ENCODE measurements at places on chromosomes 16 and 17.
A peak's percentile ranks its signal among the peaks of the same experiment; 100 is the strongest.

DNA sequence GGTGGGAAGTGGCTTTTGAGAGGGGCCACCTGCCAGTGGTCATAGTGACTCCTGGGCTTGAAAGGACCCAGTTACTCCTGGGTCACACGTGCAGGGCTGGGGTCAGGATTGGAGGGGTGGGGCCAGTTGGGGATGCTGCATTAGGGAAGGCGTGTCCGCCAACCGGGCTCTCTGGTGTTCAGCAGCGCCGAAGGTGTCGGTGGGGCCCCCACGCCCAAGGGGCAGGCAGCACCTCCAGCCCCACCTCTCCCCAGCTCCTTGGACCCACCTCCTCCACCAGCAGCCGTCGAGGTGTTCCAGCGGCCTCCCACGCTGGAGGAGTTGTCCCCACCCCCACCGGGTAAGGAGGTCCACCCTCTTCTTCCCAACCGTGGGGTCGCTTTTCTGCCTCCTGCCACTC lies 9.5 kb downstream of the ABI3 start:
- DNase-seq: no peak

DNA sequence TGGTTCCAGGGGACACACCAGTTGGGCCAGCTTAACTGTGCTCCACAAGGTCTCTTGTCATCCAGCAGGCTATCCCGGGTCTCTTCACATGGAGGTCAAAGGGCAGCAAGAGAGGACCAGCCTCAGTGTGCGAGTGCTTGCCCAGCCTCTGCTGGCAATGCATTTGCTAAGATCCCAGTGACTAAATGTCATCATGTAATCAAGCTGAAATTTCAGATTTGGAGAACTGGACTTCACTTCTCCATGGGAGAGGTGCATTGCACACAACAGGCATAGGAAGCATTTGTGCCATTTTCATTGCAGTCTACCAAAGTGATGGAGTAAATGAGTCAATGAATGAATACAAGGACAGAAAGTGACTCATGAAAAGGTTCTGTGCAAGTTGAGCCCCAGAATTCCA lies 51.2 kb upstream of the KDM8 start:
- DNase-seq: no peak

GRCh38 chr17:44390250-44390870 lies 911 bp upstream of the ITGA2B start:
- no peak for DNase-seq

DNA sequence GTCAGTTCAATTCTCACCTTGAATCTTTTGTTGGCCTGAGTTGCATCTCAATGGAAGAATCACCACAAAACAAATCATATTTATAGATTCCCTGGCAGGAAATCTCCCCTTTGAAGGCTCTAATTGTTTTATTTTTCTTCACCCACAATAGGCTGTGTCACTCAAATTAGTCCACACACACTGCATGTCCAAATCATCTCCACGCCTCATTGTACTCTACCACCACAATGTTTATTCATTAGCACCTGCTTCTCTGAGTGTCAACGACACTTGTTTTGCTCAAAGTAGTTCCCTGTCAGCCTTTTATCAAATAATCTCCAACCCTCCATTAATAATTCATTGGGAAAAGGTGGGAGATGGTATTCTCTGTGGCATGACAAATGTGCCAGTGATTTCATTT lies 164.3 kb downstream of the ABCC12 start:
- DNase-seq: no peak

DNA sequence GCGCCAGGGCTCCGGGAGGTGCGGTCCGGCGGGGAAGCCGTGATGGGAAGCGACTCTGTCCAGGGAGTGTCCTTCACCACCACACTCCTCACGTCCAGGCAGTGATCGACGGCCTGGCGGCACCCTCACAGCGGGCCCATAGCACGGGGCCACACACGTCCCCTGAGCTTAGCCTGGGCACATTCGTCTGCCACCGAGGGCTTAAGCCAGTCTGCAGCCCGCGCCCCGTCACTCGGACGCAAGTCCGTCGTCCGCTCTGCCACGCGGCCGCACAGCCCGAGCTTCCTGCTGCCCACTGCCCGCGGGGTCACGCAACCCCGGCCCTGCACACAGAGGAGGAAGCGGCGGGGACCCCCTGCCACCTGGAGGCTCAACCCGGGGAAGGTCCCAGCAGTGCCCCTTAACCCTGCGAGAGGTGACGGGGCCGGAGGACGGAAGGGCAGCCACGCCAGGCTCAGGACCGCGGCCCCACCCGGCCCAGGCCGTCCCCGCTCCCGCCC lies 3.0 kb upstream of the TBX2 start:
- DNase-seq: no peak

- no peak for DNase-seq
These were observed 9.6 kb downstream of the EMC8 start for GRCh38 chr16:85789773-85790172.

GRCh38 chr16:1343428-1344242 lies 8.0 kb downstream of the TSR3 start:
- no peak for DNase-seq

- no peak for DNase-seq
These were observed 979 bp downstream of the MAP3K14 start for GRCh38 chr17:45315648-45316433.

GRCh38 chr16:50657241-50657640 lies 23.9 kb downstream of the SNX20 start:
- DNase-seq: no peak

DNA sequence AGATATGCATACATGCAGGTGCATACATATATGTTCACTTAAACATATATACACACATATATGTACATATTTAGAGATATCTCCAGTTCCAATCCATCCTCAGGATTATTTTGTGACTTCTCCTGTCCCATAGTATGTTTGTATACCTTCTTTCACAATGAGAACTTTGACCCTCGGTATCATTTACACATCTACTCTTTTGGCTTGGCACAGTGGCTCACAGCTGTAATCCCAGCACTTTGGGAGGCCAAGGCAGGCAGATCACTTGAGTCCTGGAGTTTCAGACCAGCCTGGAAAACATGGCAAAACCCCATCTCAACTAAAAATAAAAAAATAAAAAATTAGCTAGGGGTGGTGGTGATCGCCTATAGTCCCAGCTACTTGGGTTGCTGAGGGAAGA lies 148.1 kb upstream of the CCL2 start:
- no peak for DNase-seq

GRCh38 chr17:57645950-57646665 lies 99.0 kb downstream of the CCDC182 start:
- DNase-seq: no peak

DNA sequence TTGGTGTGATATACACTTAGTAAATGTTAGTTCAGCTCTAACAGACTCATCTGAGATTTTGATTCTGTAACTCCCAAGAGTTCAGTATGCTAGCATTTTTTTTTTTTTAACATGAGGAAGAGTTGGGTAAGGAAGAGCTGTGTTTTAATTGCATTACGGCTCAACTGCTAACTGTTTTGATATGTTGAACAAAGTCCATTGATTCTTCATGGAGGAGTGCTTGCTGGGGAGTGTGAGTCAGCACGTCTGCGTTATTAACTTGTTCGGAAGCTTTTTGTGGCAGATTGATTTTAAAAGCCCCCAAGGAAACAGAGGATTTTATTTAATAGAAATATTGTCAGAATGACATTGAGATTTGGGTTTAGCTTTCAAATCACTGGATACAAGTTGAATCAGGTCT lies 45.8 kb downstream of the PITPNC1 start:
- no peak for DNase-seq

DNA sequence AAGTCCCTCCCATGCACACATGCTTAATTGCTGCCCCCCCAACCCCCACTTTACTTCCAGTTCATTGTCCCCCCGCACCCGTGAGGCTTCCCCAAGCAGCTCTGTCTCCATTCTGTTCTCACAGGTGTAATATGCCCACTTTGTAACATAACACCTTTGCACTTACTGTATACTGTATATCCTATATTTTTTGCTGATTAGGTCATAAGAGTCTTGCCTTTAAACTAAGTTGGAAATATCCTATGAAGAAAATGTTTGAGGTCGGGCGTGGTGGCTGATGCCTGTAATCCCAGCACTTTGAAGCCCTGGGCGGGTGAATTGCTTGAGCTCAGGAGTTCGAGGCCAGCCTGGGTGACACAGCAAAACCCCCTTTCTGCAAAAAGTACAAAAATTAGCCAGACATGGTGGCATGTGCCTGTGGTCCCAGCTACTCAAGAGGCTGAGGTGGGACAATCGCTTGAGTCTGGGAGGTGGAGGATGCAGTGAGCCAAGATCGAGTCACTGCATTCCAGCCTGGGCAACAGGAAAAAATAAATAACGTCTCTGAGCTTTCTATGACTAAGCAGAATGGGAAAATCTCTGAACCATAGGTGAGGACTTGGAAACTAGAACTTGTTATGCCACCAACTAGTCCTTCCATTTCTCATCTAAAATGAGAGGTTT lies 76.1 kb downstream of the TNRC6C start:
- no peak for DNase-seq

DNA sequence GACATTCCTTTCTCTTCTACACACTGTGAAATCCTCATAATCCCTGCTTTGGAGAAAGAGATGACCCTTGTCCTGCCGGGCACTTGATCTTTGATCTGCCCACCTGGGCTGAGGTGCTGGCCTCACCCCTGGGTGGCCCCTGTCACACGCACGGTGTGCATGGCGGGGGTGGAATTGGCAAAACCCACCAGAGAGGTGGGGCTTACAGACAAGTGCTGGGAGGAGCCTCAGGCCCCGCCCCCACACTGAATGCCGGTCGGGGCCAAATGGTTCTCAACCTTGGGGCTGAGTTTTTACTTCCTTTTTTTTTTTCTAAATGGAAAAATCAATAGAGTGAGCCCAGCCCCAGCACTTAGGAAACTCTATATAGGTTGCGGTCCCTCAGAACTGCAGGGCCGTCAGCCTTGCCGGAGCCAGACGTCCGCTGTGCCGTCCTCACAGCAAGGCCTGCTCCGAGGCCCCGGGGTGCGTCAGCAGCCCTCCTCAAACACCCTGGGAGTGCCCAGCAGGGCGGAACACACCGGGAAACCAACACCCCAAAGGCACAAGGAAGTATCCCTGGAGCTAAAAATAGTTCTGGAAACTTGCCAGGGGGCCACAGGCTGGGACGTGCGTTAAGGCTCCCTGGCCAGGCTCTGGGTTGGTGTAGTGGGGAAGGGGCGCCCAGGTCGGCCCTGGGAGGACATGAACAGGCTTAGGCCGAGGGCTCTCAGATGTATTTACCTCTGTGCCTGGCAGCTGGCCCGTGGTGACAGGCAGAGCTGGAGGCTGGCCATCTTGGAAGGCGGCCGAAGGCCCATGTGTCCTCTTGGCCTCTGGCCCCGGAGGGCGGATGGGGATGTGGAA lies 11.0 kb downstream of the GPRC5C start:
- no peak for DNase-seq

DNA sequence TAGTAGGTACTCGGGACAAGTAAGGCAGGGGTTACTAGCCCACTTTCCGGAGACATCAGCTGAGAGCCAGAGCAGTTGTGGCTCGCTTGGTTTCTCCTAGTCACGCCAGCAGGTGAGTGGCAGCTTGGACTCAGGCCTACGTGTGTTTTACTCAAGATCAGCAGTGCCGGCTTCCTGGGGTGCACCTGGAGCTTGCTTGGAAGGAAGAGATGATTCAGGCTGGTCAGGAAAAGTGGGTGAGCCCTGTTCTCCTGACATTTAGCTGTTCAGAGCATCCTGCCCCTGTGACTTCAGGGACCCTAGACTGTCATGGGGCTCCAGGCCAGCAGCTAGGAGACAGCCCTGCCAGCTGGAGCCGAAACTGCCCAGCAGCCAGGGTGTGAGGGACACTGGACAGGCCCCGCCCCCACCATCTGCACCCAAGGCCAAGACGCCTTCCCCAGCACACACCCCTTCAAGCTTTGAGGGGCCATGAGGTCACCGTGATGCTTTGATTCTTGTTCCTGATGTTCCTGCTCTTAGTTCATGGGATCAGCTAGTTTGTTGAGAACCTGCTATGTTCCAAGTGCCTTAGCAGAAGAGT lies 238.0 kb upstream of the CIBAR2 start:
- DNase-seq: no peak

DNA sequence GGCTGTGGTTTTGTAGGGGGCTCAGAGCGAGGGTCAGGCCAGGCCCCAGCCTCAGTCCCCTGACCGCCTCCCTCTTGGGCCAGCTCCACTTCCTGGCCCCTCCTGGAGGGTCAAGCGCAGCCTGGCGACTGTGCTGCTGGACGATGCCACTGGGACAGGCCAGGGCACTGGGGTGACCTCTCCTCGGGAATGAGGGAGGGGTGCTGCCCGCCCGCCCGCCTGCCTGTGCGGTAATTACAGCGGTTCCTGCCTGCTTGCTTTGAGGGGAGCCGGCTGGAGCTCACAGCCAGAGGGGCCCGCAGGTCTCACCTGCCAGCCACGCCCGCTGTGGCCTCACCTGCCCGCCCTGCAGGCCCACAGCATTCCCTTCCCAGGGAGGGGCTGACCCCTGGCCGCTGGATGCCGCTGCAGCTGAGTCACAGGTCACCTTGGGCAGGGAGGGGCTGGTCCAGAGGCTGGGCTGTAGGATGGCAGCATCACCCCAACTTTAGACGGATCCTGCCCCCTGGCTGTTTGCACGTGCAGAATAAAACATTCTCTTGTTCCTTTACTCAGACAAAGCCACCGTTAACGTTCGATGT lies 76.7 kb upstream of the CBX4 start:
- DNase-seq: no peak

DNA sequence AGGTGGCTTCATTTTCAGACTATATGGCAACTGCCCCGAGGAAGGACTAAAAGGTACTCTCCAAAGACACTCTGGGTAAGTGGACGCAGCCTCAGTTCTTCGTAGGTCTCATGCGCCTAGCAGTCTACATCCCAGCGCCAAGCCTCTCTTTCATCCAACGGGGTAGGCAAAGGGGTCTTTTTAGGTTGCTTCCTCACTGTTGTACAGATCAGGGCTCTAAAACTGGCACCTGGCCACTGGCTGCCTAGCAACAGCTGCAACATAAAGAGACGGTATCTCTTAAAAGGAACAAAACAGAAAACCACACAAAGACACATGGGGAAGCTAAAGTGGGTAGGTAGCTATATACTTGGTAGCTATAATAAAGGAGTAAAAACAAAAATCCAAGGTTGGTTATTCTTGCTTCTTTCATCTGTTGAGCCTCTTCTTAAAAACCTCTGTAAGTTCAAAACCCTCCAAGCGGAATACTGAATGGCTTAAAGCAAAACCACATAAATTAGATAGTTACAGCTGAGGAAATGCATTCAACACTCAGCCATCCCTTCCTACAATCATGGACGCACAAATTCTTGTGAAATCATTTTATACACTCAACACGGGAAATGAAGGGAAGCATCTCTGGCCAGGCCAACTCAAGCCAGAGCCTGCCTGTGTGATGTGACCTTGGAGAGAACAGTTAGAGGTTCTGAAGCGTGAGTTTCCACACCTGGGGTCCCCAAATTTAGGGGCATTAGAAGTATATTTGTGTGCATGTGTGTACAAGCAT lies 22.7 kb downstream of the CYTH1 start:
- DNase-seq: peak; percentile 80

DNA sequence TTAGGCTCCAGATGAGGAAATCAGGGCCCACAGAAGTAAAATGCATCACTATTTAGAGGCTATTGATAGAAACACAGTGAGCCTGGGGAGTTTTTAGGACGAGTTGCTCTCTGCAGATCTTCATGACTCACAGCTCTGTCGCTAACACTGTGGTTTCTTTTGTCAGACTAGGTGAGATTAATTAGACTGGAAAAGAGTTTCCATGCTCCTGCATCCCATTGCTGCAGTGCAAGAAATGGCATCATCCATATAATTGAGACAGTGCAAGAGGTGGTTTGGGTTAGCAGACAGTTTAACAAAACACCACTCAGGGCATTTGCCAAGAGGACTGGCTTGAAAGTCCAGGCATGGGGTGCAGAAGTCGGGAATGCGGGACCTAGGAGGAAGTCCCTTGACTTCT lies 198.8 kb upstream of the CACNG5 start:
- no peak for DNase-seq

GRCh38 chr17:47257651-47258339 lies 4.2 kb downstream of the ITGB3 start:
- DNase-seq: no peak
